ENCODE measurements at places on chromosomes 3 and 15.

- DNase-seq: no peak
Observed at GRCh38 chr3:15805756-15806266, 8.0 kb upstream of the ANKRD28 start.

DNA sequence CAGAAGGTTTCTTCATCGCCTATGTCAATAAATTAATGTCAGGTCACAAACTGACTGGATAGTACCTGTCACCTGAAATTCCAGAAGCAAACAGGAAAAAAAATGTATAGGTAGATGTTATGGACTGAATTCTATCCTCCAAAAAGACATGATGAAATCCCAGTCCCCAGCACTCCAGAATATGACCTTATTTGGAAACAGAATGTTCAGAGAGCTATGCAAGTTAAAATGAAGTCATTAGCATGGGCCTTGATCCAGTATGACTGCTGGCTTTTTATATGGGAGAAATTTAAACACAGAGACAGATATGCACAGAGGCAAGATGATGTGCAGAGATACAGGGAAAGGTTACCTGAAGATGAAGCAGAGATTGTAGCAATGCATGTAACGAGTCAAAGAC, 953.4 kb downstream of the ZPLD1 start:
- DNase-seq: no peak

GRCh38 chr3:111695636-111696117, 100.5 kb upstream of the ZBED2 start:
- no peak for DNase-seq

DNA sequence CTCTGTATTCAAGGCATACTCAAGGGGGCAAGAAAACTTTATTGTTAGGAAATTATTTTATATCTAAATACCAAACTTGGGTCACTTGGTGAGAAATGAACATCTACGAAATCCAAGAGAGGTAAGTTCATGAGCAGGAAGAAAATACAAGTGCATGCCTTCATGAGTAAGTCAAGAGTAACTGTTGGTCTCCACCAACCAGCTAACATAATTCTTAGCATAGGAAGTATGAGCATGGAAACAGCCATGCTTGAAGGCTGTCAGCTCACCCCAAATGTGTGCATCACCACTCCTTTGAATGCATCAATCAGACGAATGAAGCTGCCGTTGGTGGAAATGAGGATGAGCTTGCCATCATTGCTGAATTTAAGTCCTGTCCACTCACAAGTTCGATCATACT, 13.9 kb downstream of the PPM1M start:
- DNase-seq: no peak

DNA sequence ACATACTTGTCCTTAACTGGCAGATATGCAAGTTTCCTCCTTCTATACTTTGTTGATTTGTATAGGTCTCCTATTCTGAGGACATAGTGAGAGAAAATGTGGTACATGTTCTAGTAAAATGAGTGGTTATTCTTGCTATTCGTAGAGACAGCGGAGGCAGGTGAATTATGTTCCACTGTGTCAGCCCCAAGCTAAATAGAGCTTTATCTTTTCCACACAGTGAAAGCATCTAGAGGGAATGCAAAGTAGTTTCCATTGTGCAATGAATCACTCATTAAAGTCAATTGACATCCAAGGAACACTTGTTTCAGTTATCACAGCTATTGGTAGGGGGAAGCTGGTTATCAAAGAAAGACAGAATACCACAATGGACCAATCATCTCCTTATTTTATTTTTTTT, 262.4 kb downstream of the NLGN1 start:
- DNase-seq: no peak

GRCh38 chr15:83911345-83911744, 257.4 kb downstream of the ADAMTSL3 start:
- DNase-seq: no peak

GRCh38 chr3:30586806-30587486, 19.5 kb upstream of the TGFBR2 start:
- no peak for DNase-seq

DNA sequence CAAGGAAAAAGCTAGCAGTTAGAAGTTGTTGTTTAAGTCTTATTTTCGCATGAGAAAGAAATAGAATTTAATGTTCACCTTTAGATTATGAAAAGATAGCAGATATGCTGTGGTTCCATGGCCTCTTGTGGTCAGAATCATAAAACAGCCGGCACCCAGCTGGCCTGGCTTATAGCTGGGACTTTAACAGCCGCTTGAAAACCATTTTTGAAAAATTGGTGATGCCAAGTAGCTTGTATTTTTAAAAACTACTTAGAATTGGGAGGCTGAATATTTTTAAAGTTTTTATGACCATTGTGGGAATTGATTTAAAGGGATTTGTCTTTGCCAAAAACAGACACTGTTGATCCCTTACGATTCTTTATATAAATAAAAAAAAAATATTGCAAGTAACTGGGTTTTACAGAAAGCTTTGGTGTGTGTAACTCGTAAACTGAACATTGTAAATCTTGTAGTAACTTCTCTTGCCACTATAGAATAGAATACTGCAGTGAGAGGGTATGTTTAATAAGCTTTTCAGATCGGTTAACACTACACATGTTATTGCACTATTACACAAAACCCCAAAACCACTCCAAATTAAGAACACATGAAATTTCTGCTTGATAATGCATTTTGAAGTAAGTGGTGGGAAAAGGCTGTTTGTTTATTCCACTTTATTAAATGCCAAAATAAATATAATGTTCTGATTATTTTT, 6.6 kb downstream of the ARRDC4 start:
- DNase-seq: no peak

- peak; percentile 73 for DNase-seq
Observed at GRCh38 chr3:48656061-48656840, 6.4 kb downstream of the CELSR3 start.

DNA sequence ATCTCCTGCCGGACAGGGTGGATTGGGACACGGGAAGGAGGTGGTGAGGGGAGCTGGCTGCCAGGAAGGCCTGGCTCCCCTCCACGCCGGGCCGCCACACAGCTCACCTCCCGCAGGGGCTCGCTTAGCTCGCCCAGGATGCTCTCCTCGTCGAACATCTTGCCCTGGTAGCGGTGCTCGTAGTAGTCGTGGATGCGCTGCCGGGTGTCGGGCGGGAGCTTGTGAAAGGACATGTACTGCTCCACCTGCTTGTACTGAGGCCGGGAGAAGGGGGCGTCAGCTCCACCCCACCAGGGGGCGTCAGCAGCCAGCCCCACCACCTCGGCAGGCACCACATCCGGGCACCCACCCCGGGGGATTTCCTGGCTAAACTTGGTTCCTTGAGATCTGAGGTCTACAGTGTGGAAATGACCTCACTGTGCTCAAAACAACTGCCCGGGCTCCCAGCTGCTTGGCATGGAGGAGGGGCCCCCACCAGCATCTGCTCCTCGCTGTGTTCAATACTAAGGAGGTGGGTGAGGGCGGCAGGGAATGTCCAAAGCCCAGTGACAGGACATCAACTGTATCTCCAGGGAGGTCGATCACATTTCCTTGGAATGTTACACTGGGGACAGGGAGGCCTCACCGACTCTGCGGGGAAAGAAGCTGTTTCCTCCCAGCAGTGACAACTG, 43.4 kb downstream of the HCN4 start:
- no peak for DNase-seq

DNA sequence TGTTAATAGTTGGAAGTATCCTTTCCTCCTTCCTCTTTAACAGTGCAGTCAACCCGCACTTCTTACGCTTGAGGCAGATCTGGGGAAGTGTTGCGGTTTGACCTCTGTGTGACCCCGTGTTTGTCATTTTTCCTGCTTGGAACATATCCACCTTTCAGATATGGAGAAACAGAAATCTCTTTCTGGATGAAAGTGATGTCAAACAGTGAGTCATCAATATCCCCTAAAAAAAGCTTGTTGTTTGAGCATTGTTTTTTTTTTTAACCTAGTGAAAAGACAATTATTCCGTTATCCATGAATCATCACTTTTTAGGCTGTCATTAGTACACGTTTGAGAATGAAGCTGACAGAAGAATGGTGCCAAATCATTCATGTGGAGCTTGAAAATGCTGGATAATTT, 293.7 kb downstream of the ARPP21 start:
- no peak for DNase-seq

DNA sequence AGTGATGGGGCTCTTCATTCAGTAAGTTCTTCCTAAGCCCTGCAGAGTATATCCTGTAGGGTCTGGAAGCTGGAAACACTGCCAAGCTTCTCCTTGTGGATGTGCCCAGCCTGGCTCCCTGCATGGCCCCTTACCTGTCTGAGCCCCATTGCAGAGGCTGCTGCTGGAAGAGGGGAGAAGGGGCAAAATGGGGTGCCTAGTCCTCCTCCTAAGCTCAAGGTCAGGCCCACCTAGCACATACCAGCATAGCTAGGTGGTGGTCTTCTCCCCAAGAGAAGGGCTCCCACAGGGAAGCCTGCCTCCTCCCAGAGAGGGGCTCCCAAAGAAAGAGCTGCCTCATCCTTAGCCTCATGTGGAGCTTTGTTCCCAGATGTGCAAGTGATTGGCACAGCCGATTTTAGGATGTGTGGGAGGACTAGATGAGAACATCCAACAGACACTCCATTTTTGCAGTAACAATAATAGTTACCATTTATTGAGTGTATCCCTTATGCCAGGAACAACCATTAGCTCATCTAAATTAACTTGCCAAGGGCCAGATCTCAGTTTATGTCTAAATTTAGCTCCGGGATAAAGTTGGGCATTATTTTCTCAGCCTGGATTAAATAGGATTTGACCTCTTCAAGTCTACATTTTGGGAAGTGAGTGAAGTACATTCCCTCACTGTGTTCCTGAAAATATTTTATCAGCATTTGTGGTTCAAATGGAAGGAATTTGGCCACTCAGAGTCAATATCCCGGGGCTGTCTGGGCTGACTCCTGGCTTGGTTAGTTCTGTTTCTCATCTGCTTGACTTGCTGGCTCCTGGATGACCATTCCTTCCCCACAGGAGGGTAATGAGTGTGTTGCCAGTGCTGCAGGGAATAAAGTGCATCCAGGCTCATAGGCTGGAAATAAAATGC, 291.1 kb upstream of the ROPN1 start:
- DNase-seq: no peak

DNA sequence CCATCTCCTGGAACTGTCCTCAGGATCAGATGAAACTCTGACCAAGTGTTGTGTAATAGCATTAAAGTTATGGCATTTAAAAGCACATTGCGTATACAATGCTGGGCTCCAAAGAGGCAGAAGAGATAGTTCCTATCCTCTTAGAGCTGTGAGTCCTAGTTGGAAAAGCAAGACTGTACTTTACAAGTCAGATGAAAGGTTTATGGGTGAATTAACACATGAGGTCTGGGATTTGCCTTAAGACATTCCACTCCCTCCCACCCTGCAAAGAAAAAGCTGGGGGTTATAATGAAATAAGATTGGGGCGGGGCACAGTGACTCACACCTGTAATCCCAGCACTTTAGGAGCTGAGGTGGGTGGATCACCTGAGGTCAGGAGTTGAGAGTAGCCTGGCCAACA, 35.6 kb downstream of the SNAPC5 start:
- no peak for DNase-seq

- no peak for DNase-seq
Observed at GRCh38 chr15:79076661-79077060, 13.9 kb downstream of the RASGRF1 start.

GRCh38 chr15:29805043-29805707, 17.1 kb downstream of the TJP1 start:
- no peak for DNase-seq

GRCh38 chr3:117434661-117435412, 725.3 kb downstream of the TUSC7 start:
- no peak for DNase-seq

- DNase-seq: no peak
Observed at GRCh38 chr3:168249205-168249549, 153.5 kb upstream of the GOLIM4 start.

GRCh38 chr3:57233799-57234198, 6.3 kb downstream of the APPL1 start:
- DNase-seq: no peak

DNA sequence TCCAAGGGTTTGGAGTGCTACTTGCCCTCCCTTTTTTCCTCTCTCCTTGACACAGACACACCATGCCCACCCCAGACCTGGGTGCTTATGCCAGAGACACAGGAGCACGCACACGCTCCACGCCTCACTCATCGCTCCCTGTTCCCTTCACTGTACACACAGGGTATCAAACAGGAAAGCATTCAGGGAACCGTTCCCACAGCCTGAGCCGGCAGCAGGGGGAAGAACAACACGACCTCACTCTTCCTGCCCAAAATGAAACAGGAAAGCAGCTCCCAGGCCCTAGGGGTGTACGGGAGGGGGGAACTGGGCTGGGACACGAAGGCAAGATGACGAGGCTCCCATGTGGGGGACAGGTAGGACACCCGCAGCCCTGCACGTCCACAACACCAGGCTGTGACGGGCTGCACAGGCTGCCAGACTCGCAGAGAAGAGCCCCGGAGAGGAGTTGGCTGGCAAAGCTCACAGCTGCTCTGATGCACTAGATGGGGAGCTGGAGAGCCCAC, 11.2 kb downstream of the DLL4 start:
- no peak for DNase-seq

DNA sequence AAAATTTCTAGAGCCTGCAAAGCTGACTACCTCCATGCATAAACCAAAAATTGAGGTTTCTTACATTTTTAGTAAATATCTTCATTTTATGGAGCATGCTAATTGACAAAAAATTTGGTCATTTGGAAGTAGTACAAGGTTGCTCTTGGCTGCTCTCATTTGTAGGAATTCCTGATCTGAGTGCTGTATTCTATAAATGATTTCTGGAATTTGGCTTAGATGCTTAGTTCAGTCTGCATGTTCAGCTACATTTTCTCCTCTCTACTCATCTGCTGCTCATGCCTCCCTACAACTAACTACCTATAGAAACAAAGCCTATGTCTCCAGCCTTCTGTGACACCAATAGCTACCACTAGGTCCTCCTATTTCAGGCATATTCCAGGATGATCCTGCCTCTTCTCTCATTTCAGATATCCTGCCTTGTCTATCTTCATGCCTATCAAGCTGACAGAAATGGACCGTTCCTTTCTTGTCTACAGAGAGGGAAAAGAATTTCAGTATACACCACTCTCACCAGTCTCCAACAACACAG, 901.1 kb downstream of the TBL1XR1 start:
- no peak for DNase-seq

DNA sequence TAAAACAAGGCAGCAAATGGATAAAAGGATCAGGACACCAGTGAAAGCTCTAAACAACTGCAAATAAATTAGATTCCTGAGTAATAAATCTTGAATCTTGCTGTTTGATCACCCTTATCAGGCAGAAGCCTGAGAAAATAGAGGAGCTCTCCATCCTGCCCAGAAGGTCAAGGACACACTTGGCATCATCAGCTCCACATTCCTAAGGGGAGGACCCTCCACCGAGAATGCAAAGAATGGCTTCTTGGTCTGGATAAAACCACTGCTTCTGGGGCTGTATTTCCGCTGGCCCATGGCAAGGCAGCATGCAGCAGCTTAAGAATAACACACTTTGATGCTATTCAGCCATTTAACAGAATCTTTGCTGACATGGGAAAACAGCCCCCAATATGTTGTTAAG, 108.9 kb upstream of the TSC22D2 start:
- no peak for DNase-seq

All from activated CD4-positive, alpha-beta T cell treated with anti-CD3 and anti-CD28 coated beads for 1 hour (primary cell).